ENCODE measurements at places on chromosomes 6 and 20.

- no peak for DNase-seq
Measured at GRCh38 chr6:144131248-144131709, 19.0 kb upstream of the STX11 start.

DNA sequence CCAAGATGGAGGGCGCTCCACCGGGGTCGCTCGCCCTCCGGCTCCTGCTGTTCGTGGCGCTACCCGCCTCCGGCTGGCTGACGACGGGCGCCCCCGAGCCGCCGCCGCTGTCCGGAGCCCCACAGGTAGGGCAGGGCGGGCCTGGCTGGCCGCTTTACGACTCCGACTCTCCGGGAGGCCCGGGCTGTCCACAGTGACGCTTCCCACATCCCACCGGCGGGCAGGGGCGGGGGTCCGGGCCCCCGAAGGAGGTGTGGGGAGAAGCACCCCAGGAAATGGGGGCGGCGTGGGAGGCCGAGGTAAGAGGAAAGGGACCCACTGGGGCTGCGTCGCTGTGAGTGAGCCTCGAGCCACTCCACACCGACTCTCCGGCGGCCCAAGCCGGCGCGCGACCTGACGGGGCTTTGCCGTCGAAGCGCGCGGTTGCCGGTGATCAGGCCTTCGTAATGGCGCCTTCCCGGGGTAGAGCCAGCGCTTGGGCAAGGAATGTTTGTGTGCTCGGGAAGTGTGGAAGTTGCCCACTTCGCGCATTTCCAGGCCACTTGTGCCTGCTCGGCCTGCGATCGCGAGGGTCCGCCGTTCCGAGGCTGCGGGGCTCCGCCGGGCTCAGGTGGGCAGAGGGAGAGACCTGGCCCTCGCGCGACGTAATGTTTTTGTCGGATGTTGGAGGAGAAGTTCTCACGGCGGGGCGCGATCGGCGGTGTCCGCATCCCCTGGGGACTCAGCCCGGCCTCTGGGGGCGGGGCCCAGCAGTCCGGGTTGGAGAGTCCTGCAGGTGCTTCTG is 427 bp downstream of the GINM1 start:
- peak; percentile 26 for DNase-seq

DNA sequence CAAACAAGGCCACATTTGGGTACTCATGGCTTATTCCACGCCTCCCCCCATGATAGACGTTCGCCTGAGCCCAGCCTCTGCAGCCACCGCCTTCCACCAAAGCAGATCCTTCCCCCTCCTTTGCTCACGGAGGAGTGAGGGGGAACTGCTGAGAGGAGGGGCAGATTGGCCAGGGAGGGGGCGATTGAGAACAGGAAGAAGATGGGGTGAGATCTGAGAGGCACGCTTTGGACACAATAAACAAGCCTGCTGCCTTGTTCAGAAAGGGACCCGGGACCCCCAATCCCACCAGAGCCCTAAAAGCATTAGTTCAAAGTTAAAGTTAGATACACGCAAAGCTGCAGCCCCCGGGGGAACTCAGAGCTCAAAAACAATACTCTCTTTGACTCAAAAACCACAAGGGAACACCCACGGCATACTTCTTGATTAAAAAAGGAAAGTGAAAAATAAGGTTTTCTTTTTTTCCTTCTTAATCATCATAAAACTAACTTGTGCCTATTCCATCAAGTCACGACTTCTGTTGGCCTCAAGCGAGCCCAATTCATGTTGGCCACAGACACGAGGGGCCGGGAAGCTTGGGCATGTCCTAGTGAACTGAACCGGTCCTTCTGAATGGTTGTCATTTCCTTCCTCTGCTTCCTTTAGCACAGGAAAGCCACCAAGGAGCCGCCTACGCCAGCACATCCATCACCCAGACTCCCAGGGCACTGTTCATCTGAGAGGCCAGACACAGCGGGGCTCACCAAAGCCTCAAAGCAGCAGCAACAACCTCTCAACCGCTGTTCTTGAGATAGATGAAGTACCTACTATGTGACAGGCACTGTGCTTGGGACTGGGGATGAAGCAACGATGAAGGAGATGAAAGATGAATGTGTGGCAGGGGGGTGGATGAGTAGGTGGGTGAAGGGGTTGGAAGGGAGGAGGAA is 44.7 kb downstream of the NFATC2 start:
- no peak for DNase-seq

GRCh38 chr6:82408952-82409431 is 45.4 kb downstream of the TPBG start:
- no peak for DNase-seq

DNA sequence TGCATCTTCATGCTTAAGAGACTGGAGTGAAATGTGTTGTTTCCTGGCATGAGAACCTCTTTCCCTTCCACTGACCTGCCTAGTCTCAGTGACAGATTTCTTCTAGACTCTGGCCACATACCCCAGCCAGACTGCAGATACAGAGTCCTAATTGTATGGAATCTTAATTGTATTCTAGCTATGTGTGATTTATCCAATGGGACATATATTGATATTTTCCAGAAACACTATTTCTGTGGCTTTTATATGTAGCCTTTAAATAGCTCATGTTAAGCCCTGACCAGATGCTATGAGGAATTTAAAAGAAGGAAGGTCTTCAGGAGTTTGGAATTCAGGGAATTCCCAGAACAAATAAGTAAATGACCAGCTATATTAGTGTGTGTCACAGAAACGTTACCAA is 99.0 kb downstream of the FIG4 start:
- no peak for DNase-seq

DNA sequence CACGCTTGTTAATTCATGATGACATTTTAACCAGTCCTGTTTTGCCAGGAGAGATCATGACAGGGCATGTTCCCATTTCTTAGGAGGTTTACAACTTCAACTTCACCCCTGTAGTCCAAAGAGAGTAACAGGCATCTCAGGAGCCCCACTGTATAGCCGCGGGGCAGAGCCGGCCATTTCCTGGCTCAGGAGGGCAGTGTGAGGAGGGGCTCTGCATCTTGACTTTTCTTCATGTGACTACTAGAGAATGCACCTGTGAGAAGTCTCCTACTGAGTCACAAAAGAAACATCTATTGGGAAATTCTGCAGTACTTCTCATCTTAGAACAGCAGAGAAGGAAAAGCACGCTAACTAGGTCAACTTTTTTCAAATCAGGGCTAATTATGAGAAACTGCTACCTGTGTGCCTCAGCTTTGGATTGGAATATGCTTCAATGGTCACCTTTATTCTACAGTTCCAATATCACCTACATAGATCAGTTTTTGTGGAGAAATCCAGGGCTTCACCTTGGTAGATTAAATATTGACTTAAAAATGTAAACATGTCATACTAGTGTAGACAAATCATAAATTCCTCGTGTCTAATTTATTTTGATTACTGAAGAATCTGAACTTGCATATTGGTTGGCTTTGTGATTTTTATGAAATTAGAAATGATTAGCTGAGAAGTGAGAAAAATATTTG is 28.6 kb upstream of the SIM1 start:
- no peak for DNase-seq

GRCh38 chr6:166507809-166508564 is 78.5 kb downstream of the RAMACL start:
- no peak for DNase-seq

DNA sequence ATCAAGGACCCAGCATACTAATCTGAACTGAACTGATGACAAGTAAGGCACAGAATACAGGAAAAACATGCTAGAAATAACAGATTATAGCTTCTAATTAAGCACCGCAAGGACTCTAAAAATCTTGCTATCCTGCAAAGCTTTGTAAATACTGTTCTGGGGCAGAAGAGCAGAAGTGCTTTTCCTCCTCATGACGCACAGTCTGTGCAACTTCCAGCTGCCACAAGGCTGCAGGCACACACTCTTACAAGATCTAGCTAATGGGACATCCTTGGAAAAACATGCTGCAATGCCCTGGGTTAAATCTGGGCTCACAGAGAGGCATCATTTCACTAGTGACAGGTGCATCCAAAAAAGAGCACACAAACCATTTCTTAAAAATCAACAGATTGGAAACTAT is 188.6 kb downstream of the GJA10 start:
- no peak for DNase-seq

- DNase-seq = no peak
Measured at GRCh38 chr20:59020938-59021551, 1.8 kb downstream of the TUBB1 start.

DNA sequence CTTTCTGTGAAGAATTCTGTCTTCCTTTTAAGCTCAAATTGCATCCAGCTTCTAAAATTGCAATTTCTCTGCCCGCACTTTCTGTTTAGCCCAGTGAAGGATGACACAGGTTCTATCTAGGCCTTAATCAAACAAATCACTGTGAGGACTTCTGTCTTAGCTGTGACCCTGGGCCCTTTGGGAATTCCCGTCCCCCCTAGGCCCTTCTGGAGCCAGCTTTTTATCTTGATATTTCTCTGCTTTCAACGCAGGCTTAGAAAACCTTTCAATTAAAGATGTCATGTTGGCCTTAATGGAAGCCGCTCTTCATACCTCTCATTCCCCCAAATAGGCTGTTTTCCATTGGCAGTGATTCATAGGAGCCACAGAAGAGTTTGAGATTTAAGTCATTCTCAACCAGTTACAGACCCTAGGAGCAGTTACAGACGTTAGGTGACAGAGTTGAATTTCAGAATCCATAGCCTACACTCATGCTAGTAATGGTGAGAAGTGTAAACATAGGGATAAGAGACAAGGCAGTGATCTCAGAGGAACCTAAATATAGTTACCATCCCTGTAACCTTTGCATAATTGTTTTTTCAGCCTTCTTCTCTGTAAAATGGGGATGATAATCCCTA is 74.8 kb upstream of the FLRT3 start:
- no peak for DNase-seq

GRCh38 chr20:31394900-31395299 is 4.5 kb upstream of the DEFB119 start:
- DNase-seq = no peak

- DNase-seq = no peak
Measured at GRCh38 chr20:24578567-24579415, 109.4 kb downstream of the SYNDIG1 start.

DNA sequence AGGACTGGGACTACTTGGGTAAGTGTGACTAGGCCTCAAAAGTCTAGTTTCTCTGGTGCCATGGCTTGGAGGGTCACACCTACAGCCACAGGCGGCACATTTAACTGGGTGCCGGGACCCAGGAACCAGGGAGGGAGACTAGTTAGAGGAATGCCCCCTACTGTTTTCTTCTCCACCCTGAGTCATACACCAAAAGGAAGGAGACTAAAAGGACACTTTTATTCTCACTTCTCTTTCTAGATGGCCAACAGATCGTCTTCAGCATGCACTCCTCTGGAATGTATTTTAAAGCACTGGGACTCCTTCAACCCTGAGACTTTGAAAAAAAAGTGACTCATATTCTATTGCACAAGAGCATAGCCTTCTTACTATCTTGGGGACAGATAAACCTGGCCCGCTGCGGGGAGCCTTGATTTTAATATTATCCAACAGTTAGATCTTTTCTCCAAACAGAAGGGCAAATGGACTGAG is 33.4 kb downstream of the PLN start:
- DNase-seq = no peak

DNA sequence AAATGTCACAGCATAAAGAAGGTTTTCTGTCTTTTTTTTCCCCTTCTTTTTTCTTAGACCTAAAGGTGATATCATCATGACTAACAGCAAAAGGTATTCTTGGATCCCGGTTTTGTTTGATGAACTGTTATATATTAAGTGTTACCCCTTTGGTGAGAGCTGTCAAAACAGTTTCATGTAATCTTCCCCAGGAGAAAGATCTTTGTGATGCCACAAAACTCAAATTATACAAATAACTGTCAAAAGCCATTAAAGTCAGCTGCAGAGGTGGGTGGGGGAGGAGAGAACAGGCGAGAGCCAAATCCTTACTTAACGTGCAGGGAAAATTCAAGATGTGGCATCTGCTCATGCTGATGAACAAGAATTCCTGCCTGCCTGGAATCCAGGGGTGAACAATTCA is 258.2 kb downstream of the BMP7 start:
- DNase-seq = no peak

DNA sequence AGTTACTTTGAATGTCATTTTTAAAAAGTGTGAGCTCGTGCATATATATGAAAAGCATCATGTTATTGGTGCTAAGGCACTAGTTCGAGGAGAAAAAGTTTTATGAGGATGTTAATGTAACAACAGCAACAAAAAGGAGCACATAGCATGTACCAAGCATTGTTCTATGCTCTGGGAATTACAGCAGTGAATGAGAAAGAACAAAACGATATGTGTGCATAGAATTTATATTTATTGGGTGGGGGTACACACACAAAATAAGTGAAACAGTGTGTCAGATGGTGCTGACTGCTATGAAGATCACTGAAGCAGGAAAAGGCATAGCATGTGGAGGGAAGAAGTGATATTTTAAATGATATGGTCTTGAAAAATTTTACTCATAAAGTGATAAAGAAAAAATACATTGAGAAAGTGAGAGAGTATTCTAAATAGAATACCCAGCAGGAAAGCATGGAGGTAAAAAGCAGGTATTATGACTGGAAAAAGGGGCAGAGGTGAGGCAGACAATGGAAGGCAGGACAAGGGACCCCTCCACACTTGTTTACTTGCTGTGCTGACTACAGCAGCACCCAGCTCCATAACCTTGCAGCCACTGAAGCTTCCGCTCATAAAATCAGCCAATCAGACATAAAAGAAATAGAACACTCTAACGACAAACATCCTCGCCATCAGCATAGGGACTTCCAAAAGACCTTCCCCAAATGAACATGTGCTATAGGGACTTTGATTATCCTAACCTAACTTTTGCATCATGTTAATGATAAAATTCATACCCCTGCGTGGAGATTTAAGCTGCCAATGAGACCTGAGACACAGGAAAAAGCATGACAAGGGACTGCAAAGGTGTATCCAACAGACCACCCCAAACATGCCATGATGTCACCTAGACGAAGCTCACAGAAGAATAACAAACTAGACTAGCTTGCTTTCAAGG is 119.9 kb downstream of the HFE start:
- DNase-seq = no peak

- DNase-seq = no peak
Measured at GRCh38 chr6:125183391-125183790, 29.8 kb downstream of the TPD52L1 start.

DNA sequence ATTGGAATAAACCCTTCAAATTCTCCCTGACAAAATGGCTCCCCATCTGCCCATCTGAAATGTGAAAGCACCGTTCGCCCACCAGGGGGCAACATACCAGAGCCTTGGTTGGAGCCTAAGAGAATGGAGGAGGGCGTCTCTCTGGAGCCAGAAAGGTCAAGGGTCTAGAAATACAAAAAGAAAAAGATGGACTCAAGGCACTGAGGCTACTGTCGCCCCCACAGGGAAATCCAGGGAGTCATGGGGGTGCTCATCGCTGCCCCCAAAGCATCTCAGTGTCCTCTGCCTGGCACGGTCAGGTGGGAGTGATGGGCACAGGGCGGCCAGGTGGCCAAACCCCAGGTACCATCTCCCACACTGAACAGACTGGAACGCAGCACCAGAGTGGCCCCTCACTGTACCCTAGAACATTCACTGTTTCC is 136.3 kb downstream of the ZMYND8 start:
- DNase-seq = peak; percentile 11

DNA sequence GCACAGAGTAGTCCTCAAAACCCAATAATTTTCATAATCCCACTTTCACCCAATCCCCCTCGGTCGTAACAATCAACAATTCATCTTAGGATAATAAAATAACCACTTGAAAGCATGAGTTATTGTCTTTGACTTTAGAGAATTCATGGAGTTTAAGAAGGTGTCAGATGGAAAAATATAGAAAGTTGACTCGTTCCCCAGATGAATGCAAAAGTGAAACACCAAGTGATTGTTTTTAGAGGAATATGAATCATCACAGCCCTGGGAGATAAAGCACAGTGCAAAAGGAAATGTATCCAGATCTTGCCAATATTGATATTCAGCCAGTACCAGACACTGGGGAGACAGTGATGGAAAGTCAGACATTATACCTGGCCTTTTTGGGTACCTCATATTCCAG is 860.5 kb downstream of the DHX35 start:
- DNase-seq = no peak

Measured in activated CD8-positive, alpha-beta memory T cell treated with anti-CD3 and anti-CD28 coated beads for 4 hours (primary cell).